Fibroblast of mammary gland (primary cell): ENCODE measurements at places on chromosomes 11 and 22.
A peak's percentile ranks its signal among the peaks of the same experiment; 100 is the strongest.

- DNase-seq = no peak
Observed at GRCh38 chr11:71181566-71181965, 70.8 kb downstream of the SHANK2 start.

- DNase-seq = peak; percentile 29
Observed at GRCh38 chr11:12599408-12600143, 74.6 kb upstream of the TEAD1 start.

DNA sequence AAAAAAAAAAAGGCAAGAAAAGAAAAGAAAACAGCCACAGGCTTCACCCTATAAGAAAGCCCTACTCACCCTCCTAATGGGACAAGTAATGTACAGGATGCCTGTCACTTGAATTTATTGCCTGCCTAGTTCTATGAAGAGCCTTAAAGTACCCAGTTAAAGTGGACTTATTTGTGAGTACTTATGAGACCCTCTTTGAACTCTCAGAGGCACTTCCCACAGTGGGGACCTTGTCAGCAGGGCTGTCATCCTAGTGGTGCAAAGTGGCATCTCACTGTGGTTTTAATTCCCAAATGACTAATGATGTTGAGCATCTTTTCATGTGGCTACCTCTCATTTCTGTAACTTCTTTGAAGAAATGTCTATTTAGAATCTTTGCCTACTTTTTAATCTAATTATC, 41.8 kb upstream of the BARX2 start:
- no peak for DNase-seq

DNA sequence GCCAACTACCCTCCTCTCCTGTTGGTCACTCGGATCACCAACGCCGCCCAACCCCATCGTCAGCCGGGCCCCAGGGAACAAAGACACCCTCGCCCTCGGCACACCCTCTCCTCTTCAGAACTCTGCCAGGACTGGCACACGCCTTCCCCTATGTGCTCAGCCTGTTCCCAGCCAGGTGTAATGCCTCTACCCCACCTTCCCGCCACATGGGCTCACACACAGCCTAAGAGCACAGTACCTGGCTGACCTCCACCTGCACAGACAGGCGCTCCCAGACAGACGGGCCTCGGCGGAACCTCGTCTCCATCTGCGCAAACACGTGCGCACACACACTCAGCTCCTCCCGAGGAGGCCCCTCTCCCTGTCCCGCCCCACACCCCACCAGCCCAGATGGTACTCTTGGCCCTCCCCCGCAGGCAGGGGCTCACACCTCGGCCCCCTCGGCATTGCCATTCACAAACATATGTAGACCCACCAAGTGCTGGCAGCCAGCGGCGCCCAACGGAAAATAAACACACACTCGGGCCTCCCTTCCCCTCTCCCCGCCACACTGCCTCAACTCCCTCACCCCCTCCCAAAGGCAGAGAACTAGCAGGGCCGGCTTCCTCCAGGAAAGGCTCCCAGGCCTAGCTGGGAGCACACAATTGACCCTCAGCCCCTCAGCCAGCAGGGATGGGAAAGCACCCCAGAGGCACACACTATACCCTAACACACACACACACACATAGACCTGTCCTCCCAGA, 8.5 kb downstream of the ELFN2 start:
- DNase-seq = no peak

DNA sequence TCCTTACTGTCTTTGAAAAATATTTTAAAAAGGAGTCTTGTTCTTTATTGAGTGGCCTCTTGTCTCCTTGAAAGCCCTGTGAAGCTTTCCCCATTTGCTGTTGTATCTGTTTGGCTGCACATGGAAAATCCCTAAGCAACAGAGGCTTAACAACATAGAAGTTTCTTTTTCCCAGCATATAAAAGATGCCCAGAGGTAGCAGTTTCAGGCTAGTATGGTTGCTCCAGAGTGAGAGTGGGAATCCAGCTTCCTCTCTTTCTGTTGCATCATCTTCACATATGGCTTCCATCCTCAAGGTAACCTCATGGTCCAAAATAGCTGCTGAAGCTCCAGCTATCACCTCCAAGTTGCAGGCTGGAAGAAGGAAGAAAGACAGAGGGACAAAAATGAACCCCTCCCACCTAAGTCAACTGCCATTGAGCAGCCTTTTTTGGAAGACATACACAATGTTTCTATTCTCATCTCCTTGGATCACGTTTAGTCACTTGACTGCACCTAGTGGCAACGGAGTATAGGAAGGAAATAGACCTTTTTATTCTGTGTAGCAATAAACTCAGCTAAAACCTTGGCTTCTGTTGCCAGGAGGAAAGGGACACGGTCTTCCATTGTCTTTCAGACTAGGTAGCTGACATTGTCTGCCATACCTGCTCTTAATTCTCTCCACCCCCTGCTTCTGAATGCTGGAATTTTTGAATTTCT, 5.3 kb downstream of the CSF2RB start:
- no peak for DNase-seq

GRCh38 chr11:101528541-101528940, 55.3 kb downstream of the TRPC6 start:
- no peak for DNase-seq

- peak; percentile 87 for DNase-seq
Observed at GRCh38 chr11:86719781-86720463, 47.5 kb upstream of the ME3 start.

DNA sequence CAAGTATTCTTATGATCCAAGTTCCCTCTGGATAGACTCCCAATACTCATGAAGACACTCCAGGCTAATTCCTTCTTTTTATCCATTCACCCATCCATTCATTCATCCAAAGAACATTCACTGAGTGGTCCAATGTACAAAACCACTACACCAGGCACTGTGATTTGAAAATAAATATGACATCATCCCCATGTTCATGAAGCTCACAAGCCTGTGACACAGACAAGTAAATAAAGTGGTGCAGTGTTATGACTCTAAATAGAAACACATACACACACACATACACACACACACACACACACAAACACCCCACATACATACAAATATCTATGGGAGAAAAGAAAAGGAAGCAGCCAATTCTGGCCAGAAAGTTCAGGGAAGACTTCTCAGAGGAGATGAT, 35.5 kb downstream of the MTMR2 start:
- peak; percentile 35 for DNase-seq

DNA sequence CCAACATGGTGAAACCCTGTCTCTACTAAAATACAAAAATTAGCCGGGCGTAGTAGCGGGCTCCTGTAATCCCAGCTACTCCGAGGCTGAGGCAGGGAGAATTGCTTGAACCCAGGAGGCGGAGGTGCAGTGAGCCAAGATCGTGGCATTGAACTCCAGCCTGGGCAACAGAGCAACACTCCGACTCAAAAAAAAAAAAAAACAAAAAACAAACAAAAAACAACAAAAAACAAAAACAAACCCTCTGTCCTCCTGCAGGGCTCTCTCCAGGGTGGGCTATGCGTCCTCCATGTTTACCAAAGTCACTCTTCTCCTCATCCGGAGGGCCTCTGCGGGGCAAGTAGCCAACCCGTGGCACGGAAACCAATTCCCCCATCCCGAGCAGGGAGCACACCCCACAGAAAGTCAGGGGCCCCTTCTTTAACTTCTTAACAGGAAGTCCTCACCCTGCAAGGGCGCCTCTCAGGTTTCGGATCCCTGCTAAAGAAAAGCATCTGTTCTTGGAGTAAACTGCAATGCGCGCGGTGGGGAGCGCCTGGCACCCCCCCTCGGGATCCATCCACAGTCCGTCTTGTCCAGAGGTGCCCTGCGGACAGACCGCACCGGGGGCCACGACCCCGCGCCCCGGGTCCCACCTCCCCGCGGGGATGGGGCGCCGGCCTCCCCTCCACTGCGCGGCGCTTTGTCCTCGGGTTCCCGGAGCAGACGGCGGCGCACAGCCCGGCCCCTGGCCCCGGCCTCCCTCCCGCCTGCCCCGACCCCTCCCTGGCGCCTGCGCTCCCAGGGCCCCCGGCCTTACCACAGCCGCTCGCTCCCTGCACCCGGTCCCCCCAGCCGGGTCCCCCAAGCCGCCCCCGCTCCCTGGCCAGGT, 712 bp downstream of the CERK start:
- DNase-seq = peak; percentile 46

- no peak for DNase-seq
Observed at GRCh38 chr22:49647627-49648026, 180.0 kb downstream of the BRD1 start.

DNA sequence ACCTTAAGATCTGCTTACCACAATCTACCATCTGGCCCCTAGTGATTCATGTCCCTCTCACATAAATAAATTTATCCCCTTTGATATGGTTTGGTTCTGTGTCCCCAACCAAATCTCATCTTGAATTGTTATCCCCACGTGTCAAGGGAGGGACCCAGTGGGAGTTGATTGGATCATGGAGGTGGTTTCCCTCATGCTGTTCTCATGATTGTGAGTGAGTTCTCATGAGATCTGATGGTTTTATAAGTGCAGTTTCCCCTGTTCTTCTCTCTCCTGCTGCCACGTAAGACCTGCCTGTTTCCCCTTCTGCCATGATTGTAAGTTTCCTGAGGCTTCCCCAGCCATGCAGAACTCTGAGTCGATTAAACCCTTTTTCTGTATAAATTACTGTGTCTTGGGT, 37.2 kb downstream of the OR2AG2 start:
- DNase-seq = no peak

DNA sequence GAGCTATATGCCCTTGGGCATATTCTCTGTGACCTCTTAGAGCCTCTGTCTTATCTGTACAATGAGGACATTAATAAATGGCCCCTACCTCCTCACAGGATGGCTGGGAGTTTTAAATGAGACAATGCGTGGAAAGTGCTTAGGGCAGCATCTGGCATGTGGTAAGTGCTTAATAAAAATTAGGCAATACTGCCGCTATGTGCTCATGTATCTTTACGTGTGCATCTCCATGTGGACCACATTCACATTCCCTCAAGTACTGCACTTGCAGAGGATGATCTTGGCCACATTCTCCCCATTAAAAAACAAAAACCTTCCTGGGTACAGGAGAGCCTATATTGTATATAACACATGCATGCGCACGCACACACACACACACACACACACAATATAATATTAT, 19.1 kb upstream of the BSX start:
- DNase-seq = peak; percentile 14

- DNase-seq = no peak
Observed at GRCh38 chr22:19730198-19730597, 6.9 kb downstream of the GP1BB start.

DNA sequence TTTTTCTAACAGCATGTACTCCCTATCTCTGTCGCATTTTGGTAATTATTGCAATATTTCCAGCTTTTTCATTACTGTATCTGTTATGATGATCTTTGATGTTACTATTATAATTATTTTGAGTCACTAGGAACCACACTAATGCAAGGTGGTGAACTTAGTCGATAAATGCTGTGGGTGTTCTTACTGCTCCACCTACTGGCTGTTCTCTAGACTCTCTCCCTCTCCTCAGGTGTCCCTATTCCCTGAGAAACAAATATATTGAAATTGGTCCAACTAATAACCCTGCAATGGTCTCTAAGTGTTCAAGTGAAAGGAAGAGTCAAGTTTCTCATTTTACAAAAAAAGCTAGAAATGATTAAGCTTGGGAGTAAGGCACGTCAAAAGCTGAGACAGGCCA, 10.5 kb downstream of the ARL14EP start:
- peak; percentile 24 for DNase-seq

- DNase-seq = no peak
Observed at GRCh38 chr11:111357150-111358037, 21.7 kb downstream of the POU2AF1 start.

- no peak for DNase-seq
Observed at GRCh38 chr11:111527279-111527678, 12.7 kb downstream of the HOATZ start.

DNA sequence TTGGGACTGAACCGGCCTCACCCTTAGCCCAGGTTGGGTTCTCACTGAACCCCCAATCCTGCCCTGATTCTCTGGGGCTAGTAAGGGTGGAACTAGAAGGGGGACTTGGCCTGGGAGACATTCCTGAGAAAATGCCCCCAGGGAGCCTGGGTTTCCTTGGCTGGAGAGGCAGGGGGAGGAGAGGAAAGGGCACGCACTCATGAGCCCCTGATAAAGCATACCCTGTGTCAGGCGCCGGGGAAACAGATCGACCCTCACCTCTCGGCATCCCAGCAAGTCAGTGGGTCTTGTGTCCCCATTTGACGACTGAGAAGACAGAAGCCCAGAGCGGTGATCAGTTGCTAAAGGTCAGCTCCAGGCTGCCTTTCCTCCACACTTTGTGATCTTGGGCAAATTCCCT, 47.7 kb upstream of the RTL6 start:
- DNase-seq = no peak

- DNase-seq = no peak
Observed at GRCh38 chr11:13761250-13761649, 92.8 kb downstream of the FAR1 start.

DNA sequence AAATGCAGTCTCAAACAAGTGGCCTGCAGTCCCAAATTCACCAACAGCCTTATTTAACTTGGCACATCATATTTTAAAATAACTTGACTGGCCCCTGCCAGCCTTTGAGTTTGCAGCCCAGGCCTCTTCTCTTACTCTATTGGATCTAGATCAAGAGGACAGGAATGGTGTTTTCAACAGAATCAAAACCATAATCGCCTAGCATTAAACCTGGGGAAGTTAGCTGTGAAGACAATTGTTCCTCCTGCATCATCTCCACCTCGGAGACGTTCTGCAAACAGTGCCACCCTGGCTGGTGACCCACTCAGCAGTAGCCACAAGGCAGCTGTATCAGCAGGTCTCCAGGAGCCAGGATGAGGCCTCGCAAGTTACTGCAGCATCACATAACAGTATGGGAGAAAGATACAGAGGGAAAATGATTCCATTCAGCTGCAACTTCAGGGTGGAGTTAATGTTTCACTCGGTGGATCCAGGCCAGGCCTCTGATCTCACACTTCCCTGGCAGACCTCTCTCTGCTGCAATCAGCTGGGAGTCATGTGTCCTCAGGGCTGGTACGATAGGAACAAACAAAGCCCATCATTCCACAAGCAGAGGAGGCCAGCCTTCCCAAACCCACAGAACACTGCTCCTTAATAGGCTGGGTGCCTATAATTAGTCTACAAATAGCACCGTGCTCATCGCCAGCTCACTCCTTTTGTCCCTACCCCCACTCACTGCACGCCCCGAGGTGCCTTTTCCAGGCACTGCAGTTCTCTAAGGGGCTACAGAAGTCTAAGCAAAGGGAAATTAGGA, 18.6 kb upstream of the SCN2B start:
- DNase-seq = peak; percentile 77

GRCh38 chr11:72209101-72209500, 7.5 kb upstream of the FOLR2 start:
- DNase-seq = no peak

DNA sequence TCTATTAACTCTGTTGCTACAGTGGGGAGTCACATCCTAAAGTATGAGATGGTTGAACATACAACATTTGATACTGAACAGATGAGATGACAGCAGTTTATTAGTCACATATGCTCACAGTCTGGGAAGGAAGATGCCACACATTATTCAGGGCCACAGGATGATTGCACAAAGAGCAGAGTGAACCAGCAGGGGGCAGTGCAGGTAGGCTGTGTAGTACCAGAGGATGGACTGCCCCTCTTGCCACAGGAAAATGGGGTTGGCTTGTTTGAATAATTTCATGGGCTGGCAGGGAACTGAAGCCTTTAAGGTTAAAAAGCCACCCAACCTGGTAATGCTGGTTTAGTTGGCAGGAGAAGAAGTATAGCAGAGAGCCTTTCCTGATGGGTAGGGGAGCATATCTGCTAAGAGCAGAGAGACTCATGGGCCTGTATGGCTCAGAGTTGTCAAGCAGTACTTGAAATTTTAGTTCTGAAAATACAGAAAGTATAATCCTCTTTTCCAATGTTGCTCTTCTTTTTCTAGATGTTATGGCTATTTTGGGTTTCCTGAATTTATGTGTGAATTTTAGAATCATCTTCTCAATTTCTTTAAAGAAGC, 180.4 kb upstream of the B3GAT1 start:
- peak; percentile 1 for DNase-seq
